ENCODE measurements at places on chromosomes 3 and 15.
A peak's percentile ranks its signal among the peaks of the same experiment; 100 is the strongest.

DNA sequence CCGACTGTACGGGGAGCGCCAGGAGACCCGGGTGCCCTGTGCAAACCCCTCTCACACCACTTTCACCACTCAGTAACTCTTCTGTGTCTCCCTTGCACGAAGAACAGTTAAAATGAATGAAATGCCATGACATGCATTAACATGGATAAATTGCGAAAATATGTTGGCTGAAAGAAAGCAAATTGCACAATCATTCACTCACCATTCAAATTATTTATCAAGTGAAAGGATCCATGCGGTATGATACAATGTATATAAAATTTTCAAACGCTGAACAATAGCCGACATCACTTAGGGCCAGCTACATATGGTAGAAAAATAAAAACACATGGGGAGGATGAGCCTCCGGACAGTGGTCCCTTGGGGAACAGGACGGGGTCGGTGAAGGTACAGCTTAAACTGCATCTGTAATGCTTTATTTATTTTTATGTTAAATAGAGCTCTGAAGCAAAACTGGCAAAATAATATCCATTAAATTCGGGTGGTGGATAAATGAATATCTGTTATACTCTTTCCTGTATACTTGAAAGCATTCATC, 45.9 kb downstream of the SLC12A8 start:
- no peak for DNase-seq

DNA sequence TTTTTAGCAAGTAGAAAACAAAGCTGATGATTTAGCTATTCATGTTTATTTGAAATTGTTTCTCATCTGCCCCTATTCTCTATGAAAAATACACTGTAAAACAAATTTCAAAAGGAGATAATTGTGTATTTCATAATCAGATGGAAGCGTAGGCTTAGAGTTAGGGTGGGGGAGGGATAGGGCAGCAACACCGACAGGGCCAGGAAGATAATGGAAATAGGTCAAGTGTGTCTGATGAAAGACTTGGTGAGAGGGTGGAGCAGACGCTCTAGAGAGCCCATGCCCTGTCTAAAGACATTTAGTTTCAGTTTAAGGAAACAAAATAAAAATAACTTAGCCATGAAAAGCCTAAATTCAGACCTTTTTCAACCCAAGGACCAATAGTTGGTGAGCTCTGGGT, 51.6 kb upstream of the ARL6 start:
- DNase-seq = no peak

- DNase-seq = no peak
Observed at GRCh38 chr3:88248658-88249057, 98.9 kb downstream of the C3orf38 start.

DNA sequence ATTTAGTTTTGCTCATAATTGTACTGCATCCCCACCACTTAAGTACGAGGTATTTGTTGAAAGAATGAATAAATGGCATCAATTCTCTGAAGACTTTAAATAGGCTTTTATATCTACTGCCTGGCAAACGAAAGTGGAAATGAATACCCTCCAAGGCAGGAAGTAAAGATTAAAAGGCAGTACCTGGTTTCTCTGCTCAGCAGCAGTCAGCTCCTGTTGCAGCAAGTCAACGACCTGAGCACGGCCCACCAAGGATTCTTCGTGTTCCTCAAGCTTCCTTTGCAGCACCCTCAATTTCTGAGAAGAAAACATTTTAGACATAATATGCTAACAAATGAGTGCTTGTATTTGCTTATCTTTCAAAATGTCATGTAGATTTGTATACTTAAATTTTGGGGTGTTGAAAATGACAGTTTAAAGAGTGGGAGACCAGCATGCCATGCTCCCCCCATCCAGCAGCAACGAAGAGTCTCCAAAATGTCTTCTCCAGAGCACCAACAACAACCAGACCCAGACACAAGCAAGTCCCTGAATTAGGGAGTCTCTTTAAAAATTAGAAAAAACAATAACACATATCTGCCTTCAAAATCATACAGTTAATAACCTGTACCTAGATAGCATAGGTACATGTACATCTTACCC, 31.2 kb downstream of the GOLGB1 start:
- no peak for DNase-seq

GRCh38 chr3:66386925-66387650, 113.7 kb downstream of the LRIG1 start:
- no peak for DNase-seq

- DNase-seq = no peak
Observed at GRCh38 chr3:138265745-138266144, 63.9 kb downstream of the NME9 start.

GRCh38 chr3:152554980-152555379, 280.0 kb upstream of the P2RY1 start:
- no peak for DNase-seq

DNA sequence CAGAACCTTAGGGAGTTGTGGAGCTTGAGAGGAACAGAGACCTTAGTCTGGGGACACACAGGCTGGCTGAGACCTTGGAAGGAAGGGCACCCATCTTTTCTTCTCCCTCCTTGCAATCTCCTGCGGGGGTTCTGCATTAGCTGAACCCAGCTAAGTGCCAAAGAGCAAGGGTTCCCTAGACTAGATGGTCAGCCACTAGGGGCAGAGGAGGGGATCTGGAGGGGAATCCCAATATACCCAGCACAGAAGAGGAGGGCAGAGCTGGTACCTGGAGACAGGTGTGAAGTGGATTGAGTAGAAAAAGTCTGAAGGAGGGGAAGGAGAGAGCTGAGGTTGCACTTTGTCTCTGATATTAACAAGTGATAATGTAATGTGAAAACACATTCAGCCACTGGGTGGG, 212.8 kb downstream of the ADAMTS9 start:
- DNase-seq = no peak

GRCh38 chr3:53957831-53958230, 66.2 kb upstream of the SELENOK start:
- no peak for DNase-seq

GRCh38 chr3:45965653-45966052, 22.4 kb downstream of the CXCR6 start:
- DNase-seq = no peak

DNA sequence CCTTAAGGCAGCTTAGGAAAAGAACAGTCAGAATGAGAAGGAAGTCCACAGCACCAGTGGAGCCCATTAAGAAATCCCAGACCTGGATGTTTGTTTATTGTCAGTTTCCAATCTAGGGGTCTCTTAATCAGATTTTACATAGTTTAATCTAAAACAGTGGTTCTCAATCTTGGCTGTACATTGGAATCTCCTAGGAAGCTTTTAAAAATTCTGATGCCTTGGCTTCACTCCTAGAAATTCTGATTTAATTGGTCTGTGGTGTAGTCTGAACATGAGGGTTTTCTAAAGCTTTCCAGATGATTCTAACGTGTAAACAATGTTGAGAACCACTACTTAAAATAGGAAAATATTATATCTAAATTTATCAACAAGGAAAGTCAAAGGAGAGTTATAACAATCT, 56.6 kb upstream of the SPRED1 start:
- no peak for DNase-seq

GRCh38 chr15:69763831-69764230, 311.2 kb downstream of the RPLP1 start:
- no peak for DNase-seq

- DNase-seq = no peak
Observed at GRCh38 chr3:106339551-106339950, 470.7 kb upstream of the CBLB start.

DNA sequence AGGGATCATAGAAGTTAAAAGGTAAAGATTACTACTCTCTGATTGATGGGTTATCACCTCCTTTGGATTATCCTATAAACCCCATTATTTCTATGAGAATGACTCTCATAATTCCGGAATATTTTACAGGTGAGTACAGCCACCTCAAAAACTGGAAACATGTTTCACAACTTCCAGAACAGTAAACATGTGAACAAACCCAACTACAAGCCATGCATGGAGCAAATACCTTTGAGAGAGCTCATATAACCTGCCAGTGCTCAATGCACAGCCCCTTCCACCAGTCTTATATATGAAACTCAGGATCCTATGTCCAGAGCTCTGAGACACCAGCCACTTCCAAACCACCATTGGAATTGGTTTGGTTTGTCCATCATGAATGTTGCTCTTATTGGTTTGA, 208.0 kb downstream of the MECOM start:
- no peak for DNase-seq

DNA sequence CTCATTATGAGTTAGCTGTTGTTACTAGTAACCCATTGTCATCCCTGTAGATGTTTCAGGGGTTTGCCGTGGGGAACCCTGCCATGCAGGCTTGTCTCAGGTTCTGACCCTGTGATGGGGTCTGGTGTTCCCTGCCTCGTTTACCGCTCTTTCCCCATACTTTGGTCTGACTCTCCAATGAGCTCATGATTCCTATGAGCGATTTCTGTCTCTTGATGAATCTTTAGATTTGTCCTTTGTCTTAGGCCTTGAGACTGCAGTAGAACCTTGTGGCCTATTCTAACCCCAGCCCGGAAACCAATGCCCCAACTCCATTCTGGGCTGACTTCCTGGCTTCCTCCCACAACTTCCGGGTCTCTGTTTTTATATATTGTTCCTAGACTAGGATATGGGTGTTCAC, 11.3 kb upstream of the IQGAP1 start:
- peak; percentile 54 for DNase-seq

DNA sequence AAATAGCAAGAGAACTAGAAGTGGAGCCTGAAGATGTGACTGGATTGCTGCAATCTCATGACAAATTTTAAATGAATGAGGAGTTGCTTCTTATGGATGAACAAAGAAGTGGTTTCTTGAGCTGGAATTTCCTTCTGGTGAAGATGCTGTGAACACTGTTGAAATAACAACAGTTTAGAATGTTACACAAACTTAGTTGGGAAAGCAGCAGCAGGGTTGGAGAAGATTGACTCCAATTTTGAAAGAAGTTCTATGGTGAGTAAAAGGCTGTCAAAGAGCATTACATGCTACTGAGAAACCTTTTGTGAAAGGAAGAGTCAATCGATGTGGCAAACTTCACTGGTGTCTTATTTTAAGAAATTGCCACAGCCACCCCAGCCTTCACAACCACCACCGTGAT, 220.9 kb upstream of the LRRFIP2 start:
- DNase-seq = no peak

DNA sequence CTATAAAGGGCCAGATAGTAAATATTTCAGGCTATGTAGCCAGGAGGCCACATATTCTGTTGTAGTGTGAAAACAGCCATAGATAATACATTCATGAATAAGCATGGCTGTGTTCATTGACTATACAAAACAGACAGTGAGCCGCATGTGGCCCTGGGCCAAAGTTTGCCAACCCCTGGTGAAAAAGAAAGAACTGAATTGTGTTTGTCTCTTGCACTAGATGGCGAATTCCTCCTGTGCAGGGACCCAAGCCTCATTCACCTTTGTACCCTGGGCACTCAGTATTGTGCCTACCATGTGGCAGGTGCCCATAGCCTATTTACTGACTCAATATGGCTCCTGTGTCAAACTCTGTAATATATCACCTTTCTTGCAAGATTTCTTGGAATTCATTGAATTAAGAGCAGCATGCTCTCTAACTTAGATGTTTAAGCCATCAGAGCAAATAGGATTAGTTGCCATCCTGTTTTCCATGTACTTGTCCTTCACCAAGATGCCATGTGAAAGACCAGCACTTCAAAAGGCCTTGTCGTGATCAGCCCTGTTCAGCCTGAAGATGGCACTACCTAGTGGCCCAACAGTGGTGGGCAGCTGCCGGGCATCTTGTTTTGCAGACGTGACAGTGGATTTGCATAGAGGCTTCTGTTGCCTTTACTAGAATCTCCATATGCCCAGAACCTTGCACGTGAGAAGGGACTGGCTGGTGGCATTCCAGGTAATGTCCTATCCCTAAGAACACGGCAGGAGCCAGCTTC, 50.9 kb upstream of the CMTM7 start:
- DNase-seq = no peak

DNA sequence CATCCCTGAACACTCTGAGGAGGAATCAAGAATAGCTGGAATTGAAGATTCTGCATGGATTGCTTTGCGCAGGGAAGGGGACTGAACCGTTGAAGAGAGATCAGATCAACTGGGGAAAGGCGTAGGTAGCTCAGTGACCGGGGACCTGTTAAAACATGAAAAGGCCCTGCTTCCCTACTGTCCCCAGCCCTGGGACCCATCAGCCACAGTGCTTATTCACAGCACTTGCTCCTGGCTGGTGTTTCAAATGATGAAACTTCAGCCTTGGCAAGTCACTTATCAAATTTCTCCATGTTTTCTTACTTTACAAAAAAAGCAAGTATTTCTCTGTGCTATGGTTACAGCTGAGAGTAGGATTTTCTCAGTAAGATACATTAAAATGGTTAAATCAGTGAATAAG, 199.3 kb downstream of the MEIS2 start:
- DNase-seq = no peak

DNA sequence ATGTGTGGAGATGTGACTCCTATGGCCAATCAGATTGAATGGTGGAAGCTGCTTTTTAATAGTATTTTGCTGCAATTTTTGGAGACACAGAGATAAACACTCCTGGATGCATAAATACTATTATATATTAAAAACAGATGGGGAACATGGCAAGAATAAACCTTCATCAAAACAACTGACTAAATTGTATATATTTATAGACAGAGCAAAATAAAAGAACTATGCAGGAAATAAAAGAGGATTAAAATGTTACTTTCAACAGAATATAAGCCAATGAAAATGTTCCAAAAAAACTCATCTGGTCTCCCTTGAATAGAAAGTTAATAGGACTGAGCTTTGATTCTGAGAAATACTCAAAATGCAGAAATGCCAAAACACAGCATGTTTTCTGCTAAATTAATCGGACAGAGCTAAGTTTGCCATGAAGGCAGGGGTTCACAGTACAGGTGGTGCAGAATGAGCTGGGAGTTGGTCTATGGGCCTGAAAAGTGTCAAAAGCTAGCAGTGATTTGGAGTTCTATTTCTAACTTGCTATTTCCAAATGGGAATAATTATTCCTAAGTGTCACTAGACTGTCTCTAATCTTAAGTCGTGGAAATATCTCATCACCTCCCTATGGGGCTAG, 227.2 kb downstream of the CNTN3 start:
- no peak for DNase-seq

DNA sequence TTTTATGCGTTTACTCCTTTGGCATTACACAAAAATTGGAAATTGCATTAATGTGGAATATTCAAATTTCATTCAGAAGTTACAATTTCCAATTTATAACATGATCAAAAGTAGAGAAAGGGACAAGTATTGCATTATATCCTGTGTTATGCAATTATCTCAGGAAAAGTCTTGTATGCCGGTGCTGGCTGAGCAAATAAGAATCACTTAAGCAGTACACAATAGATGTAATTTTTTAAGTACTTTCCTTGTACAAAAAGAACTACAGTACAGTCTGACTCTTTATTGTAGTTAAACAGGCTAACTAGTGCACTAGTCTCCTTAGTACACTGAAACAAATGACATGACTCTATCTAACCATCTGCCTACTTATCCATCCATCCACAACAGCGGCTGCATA, 493.2 kb upstream of the KCNMB2 start:
- DNase-seq = no peak

GRCh38 chr3:152589644-152590043, 245.3 kb upstream of the P2RY1 start:
- no peak for DNase-seq

DNA sequence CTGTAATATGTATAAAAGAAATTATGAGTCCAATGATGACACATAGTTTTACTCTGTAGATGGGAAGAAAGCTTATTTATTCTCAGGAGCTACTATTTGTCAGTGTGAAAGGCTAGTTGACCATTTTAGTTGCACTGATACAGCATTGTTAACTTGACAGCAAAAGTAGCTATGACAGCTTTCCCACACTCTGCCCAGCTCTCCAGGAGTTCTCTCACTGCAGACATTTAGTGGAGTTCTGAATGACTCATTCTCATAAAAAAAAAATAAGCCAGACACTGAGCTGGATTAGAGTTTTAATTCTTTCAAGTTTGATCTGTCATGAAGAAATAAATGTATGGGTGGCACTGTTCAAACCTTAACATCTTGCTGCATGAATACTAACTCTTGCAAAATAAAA, 77.2 kb upstream of the CFAP20DC start:
- no peak for DNase-seq
